ENCODE measurements at places on chromosomes 3 and 15.

- DNase-seq = no peak
These were observed 26.2 kb downstream of the ATOSA start for GRCh38 chr15:52652984-52653383.

DNA sequence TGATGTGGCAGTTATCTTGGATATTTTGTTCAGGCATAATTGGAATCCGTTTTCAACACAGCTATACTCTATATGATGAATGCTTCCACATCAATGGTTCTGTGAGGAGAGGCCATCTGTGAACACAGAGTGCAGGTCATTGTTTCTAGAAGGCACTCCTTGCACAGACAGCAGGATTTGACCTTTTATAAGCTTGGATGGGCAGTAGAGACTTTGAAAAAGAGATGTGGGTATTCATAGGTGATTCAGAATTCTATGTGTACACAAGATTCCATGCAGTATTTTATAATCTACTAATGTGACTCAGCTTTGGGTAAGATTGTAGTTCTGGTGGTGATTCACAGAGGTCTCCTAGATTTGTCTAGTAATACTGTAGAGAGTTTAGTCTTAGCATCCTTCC lies 12.5 kb downstream of the ARPP21 start:
- DNase-seq = no peak

DNA sequence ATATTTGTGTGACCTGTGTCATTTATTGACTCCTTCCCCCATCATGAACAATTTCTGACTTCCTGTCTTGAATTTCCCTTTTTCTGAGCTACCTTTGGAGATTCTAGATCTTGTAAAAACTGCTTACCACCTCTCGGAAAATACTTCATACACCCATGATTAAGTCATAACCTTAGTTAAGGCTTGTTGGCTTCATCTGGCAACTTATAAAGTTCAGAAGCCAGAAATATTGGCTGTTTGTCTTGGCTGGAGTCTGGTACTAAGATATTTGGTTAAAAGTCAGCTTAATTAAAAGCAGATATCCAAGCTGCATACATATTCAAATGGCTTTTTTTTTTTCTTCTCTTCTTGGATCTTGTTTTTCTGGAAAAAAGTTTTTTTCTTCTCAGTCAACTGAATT lies 37.3 kb upstream of the B3GALNT1 start:
- DNase-seq = no peak

DNA sequence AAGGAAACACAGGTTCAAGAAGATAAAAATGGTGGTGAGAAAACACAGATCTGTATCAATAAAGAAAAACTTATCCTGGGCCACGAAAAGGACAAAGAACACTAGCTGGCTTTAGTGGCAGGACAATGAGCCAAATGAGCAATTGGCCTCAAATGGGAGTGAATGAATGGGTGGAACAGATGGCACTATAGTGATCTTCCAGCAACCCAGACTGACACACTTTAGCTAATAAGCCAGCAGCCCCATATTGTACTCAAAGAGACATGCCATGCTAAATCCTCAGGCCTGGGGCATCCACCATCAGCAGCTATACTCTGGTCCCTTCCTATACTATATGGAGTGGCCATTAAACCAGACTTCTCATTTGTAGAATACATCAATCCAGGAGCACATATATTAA lies 60.0 kb upstream of the GADL1 start:
- DNase-seq = no peak

DNA sequence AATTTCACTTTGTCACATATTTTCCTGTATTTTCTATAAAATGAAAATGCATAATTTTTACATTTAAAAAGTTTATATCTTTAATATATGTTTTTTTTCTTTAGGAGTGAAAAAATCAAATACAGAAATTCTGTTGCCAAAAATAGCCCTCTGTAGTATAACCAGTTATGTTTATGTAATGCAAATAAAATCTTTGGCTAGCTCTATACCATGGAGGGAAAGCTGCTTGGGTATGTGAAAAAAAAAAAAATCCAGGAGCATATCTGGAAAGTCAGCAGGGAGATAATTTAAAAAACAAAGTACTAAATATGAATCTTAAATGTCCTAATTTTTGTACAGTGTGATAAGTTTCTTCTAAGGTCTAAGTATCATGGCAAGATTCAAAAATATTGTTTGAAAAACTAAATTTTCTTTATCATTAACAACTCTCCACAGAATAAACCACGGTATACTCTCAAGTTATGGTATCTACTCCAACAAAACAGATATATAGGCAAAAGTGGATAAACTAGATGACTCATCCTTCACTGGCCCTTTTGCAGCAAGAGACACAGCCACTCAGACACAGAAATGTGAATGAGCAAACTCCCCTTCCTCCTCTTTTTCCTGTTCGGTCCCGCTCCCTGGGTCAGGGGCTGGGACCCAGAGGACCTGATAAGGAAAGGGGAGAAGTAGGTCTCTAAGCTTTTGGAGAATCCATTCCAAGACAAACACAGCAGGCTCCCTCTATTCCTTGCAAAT lies 66.6 kb downstream of the PDZRN3 start:
- no peak for DNase-seq

DNA sequence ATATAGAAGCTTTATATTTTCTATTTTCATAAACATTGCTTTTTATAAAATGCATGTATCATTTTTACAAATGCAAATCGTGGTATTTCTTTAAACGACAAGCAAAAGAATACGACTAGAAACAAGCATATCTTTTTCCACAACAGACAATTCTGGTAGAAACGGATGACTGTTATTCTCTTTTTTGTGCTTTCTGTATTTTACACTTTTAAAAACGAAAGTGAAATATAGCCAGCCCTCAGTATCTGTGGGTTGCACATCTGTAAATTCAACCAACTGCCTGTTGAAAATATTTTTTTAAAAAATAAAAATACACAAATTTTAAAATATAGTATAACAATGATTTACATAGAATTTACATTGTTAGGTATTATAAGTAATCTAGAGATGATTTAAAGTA lies 61.3 kb downstream of the PRTG start:
- DNase-seq = no peak

GRCh38 chr3:64916937-64917336 lies 229.1 kb upstream of the ADAMTS9 start:
- no peak for DNase-seq

- DNase-seq = no peak
These were observed 21.3 kb downstream of the ITGA11 start for GRCh38 chr15:68410466-68411342.

DNA sequence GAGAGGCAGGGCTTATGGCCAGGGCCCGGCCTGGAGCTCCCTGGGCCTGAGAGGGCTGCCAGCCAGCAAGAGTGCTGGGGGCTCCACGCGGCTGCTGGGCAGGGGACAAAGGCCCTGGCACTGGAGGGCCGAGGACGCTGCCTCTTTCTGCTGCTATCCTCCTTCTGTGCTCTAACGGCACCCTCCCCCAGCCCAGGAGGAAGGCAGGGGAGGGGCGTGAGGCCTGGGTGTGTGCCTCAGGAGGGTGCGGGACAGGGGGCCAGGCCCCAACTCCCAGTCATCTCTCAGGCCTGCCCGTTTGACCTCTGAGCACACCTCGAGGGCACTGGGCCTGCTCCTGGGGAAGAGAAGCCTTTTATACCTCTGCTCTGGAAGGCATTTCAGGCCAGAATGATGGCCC lies 115.5 kb downstream of the ADCY5 start:
- no peak for DNase-seq

DNA sequence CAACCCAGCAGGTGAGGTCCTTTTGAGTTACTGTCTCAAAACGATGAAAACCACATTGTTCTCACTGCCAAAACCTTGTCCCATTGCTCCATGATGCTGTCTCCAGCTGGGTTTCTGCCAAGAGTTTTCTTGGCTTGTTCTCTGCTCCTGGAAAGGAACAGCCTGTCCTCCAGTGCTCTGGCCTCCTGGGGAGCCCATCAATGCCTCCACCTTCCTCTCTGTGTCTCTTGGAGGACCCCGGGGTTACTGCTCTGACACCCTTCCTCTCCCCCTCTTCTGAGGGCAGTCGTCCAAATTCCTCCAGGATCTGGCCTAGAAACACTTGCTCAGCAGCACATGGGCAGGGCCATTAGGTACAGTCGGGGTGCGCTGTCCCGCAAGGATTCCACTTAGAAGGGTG lies 63.9 kb upstream of the RGMA start:
- no peak for DNase-seq

Measured in NCI-H1436 treated with DMSO at 0.1 percent for 48 hours (cell line).